Choroid plexus epithelial cell (primary cell): ENCODE measurements at places on chromosomes 3 and 15.

- DNase-seq, result no peak
These were observed 72.9 kb downstream of the MOBP start for GRCh38 chr3:39540162-39540921.

DNA sequence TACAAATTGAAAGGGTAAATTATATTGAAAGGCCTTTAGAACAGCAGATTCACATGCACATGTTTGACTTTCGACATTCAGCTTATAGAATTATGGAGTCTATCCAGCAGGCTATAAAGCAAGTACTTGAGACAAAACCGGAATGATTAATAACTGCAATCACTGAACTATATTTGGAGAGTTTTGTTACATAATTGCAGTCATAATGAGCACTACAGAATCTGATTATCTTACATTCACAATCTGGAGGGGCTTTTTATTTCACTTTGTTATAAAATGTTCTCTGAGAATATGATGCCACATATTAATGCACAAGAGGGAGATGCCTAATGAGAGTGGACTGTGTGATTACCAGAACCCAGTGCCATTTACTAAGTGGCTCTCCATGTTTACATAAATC, 64.3 kb downstream of the NSUN3 start:
- DNase-seq, result no peak

DNA sequence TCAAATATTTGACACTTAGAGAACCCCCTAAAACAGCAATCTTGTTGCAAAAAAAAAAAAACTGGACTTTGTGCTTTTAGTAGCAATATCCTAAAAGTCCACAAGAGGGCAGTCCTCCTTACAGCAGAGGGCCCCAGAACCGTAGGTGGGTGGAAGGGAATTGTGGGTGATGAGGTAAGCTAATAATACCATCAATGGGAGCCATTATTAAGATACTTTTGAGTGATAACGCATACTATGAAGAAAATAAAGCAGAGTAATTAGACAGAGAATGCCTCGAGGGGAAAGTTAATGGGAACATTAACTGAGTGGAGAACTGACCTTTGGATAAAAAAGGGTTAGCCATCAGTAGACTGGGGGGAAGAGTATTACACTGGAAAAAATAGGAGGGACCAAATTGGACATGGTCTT, 229.9 kb downstream of the THRB start:
- peak; percentile 80 for DNase-seq

GRCh38 chr3:36648241-36649034, 115.9 kb downstream of the DCLK3 start:
- peak; percentile 86 for DNase-seq

GRCh38 chr3:181565416-181565815, 146.3 kb upstream of the SOX2 start:
- no peak for DNase-seq

GRCh38 chr15:77464129-77464865, 43.6 kb downstream of the HMG20A start:
- DNase-seq, result no peak

DNA sequence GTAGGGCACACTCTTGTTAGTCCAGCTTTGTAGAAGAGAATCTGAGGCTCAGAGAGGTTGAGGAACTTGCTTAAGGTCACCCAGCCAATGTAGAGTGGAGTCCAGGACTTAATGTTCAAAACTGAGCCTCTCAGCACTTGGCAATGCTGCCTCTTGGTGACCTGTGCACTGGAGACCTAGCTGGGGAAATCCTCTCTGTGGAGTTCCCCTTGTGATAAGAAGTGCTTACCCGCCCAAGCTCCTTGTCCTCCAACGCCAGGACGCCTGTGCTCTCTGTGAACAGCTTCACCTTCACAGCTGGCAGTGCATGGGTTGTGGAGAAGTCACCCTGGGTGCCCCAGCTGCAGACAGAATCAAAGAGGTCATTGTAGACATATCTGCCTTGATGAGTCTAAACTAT, 219.1 kb upstream of the FEZF2 start:
- no peak for DNase-seq

- DNase-seq, result peak; percentile 2
These were observed 6.4 kb upstream of the REC114 start for GRCh38 chr15:73436613-73437012.

- no peak for DNase-seq
These were observed 253.4 kb upstream of the LRRC3B start for GRCh38 chr3:26369133-26369532.

DNA sequence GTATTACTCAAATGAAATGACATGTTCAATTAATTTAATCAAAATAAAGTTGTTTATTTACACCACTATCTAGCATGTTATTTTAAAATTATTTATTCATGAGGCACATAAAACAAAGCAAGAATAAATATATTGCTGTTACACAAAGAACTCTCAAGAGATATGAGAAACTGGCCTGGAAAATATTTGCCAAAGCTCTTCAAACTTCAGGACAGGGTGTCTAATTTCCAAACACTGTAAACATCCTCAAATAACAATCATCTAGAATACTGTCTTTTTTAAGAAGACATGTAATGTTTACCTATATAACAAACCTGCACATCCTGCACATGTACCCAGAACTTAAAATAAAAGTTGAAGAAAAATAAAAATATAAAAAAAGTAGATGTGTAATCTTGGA, 876.6 kb downstream of the TUSC7 start:
- DNase-seq, result no peak

DNA sequence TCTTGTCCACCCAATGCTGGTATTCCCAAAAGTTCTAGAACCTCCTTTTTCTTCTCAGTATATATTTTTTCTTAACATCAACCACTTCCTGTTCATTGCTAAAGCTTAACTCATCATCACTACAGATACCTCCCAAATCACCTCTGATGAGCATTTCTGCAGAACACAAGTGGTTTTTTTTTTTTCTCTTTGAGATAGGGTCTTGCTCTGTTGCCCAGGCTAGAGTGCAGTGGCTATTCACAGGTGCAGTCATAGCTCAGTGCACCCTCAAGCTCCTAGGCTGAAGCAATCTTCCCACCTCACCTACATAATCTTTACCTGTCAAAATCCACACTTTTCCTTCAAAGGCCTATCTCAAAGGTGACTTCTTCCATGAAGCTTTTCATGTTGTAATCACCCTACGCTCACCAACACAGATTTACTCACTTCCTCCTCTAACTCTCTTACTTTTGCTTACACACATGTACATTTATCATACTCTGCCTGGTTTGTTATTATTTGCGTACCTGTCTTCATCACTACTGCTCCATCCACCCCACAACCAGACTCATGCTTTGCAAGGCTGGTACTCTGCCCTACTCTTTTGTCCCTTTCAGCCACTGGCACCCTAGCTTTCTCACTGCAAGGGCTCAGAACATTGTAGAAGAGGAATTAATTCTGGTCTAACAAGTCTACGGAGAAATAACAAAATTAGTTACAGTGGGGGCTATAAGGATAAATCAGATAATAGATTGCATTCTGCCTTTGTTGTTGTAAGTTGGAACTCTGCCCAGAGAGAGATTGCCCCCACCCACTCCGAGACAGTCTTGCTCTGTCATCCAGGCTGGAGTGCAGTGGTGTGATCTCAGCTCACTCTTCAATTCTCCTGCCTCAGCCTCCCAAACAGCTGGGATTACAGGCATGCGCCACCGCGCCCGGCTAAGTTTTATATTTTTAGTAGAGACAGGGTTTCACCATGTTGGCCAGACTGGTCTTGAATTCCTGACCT, 27.5 kb downstream of the HERC1 start:
- DNase-seq, result peak; percentile 16

- peak; percentile 79 for DNase-seq
These were observed 93.9 kb upstream of the RASGRF1 start for GRCh38 chr15:79184465-79184892.

- no peak for DNase-seq
These were observed 97.7 kb upstream of the TBC1D5 start for GRCh38 chr3:17840126-17840525.

DNA sequence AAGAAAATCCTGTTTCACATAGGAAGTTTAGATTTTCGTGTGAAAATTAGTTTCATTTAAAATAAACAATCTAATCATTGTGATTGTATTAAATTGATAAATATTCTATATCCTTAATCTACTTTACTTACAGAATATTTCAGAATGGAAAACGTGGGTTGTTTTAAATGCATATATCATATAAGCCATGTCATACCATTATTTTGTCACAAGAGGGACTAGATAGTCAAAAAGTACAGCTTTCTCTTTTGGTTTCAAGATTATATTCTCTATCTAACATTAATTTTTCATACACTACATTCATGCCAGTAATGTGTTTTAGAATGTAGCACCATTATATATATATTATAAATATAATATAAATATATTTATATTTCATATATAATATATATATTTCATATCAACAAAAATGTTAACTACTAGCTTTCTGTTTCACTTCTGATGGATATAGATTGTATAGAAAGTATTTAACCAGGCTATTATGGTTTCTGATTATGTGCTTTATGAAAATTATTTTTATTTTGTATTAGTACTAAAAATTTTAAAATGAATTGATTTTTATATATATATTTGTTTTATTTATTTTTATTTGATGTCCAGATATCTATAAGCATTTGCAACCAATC, 45.3 kb downstream of the OSTN start:
- DNase-seq, result peak; percentile 53

DNA sequence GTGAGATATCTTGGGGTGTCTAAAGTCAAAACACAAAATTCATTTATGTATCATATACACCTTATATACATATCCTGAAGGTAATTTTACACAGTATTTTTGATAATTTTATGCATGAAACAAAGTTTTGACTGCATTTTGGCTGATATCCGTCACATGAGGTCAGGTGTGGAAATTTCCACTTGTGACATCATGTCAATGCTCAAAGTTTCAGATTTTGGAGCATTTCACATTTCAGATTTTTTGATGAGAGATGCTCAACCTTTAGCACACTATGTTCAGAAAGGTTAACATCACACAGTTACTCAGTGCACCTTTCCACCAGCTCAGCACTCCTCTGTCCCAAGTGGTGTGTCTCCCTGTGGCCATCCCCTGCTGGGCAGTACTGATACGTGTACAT, 37.7 kb upstream of the CPB1 start:
- DNase-seq, result no peak

DNA sequence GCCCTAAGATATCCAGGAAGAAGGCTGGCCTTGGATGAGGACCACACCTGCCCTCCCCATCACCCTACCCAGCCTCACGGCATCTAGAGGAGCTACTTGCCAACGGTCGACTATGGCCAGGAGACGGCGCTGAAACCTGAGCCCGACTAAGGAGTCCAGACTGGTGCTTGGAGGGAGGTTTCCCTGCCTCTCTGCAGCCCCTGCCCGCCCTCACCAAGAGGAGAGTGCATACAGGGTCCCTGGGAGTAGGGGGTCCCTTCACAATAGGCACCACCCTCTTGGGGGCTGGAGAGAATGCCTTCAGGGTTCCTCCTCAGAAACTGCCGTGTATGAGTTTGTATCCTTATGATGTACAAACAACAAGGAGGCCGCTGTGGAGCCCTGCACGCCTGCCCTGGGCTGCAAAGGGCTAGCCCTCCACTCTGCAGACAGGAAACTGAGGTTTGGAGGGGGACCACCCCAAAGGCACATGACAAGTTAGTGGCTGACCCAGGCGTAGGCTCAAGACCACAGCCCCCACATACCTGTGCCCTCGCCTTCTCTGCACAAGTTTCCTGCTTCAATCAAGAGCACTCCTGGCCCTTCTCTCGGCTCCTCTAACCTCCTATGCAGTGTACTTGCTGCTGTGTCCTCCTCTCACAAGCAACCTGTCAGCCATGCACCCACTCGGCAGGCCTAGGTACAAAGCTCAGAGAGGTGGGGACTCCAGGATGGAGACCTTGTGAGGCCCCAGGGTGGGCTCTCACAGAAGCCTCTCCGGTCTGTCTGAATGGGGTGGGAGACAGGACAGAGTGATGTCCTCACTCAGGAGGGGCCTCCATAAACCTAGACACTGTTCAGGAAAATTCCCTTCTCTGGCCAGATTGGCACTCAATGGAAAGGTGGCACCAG, 7.4 kb downstream of the KLF15 start:
- no peak for DNase-seq

- no peak for DNase-seq
These were observed 11.1 kb downstream of the SERP1 start for GRCh38 chr3:150535204-150535603.

GRCh38 chr3:190375246-190375645, 12.7 kb upstream of the CLDN16 start:
- no peak for DNase-seq

GRCh38 chr3:42700366-42701288, 2.0 kb downstream of the HHATL start:
- DNase-seq, result no peak

- no peak for DNase-seq
These were observed 30.2 kb downstream of the ZXDC start for GRCh38 chr3:126445506-126445905.

DNA sequence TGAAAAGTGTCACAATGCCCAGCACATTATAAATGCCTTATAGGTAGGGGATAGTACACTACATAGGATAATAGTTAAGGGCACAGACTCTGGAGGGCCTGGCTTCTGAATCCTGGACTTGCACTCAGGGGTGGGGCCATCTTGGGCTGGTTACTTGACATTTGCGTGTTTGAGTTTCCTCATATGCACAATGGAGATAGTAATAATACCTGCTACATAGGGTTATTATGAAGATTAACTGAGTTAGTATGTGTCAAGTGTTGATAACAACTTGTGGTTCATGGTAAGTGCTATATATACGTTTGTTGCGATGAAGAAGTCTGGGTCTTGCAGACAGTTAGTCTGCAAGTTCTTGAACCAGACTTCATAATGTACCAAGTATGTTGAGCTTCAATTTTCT, 37.0 kb downstream of the MITF start:
- no peak for DNase-seq

- peak; percentile 5 for DNase-seq
These were observed 38.5 kb upstream of the TFRC start for GRCh38 chr3:196120291-196120951.

GRCh38 chr3:17384567-17385296, 357.7 kb downstream of the TBC1D5 start:
- DNase-seq, result peak; percentile 39

DNA sequence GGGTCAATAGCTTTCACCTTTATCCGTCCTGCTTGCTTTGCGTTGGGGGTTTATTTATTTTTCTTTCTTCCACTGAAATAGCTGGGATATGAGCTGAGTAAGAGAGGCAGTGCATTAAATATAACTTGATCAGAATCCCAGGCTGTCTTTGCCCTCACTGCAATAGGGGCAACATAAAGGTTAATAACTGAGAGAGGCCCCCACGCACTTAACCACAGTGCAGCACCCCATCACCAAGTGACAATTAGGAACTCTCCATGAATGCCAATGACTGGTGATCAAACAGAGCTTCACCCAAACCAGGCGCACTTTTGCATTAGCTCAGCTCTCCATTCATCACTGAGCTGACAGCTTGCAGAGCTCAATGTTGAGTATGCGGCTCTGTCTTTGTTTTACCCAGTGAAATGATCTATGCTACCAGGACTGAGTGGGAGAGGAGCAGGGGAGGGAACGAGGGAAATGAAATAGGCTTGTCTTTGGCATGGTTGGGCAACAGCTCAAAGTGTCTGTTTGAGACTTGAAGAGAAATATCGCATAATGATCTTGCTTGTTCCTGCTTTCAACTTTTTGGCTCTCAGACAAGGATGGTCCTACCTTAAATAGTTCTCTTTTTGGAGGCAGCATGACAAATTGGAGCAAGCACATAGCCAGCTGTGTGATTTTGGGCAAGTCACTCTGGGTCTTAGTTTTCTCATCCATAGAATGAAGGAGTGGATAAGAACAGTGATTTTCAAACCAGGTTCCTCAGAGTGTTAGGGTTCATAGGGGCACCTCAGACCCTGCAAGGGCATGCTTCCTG, 14.5 kb upstream of the GLCE start:
- peak; percentile 28 for DNase-seq

GRCh38 chr3:139574026-139574947, 34.7 kb upstream of the RBP1 start:
- peak; percentile 42 for DNase-seq
